ENCODE measurements at places on chromosomes 13 and 19.

- DNase-seq: no peak
These were observed 22.0 kb upstream of the BCL3 start for GRCh38 chr19:44726465-44726864.

GRCh38 chr13:93899981-93900380 lies 579.5 kb downstream of the DCT start:
- peak; percentile 19 for DNase-seq

- no peak for DNase-seq
These were observed 170.1 kb downstream of the OXGR1 start for GRCh38 chr13:96824140-96824539.

- DNase-seq: no peak
These were observed 273.4 kb downstream of the DCLK1 start for GRCh38 chr13:35857769-35858168.

GRCh38 chr13:80873589-80873988 lies 532.7 kb upstream of the SPRY2 start:
- DNase-seq: no peak

DNA sequence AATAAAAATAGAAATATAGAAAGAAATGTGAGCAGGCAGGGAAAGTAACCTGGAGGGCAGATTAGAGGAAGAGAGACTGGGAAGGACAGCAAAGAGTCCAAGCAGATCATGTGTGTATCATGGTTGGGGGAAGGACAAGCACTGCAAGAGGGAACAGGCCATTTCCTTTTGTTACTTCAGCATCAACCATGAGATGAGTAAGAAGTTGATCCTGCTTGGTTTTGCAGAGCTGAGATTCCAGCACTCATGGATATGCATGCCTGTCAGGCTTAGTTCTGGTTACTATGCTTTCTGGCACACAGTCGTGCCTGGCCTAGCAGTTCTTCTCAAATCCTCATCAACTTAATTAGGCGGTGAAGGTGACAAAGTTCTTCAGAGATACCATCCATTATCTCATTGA lies 18.1 kb downstream of the NALCN start:
- peak; percentile 79 for DNase-seq

- no peak for DNase-seq
These were observed 55.9 kb upstream of the RANBP3 start for GRCh38 chr19:6033744-6034264.

DNA sequence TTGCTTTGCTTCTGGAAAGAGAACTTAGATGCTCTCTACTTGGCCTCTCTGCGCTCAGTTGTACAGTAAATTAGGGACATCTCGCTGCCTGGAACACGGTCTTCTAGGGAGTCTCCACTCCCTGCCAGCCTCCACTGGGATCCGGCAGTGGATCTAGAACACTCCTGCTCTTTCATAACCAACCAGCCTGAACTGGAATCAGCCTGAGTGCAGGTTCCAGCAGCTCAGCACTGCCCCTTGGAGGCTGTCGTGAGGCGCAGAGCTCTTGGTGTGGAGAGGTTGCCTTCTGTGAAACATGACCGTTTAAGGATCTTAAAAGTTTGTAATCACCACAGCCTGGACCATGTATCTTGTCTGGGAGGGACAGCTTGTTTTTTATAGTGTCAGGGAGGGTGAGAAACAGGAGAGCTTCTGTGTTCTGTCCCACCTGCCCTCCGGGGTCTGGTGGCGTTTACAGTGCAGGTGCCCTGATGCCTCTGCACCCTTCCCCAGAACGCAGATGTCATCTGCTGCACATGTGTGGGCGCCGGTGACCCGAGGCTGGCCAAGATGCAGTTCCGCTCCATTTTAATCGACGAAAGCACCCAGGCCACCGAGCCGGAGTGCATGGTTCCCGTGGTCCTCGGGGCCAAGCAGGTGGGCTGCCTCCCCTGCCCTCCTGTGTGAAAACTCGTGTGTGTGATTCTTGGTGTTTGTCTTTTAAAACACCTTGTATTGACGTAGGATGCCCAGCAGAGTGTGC lies 24.8 kb downstream of the UPF1 start:
- DNase-seq: no peak

- DNase-seq: peak; percentile 44
These were observed 10.0 kb downstream of the DPF1 start for GRCh38 chr19:38213911-38214625.

- peak; percentile 65 for DNase-seq
These were observed 933 bp downstream of the TFPT start for GRCh38 chr19:54114340-54115108.

DNA sequence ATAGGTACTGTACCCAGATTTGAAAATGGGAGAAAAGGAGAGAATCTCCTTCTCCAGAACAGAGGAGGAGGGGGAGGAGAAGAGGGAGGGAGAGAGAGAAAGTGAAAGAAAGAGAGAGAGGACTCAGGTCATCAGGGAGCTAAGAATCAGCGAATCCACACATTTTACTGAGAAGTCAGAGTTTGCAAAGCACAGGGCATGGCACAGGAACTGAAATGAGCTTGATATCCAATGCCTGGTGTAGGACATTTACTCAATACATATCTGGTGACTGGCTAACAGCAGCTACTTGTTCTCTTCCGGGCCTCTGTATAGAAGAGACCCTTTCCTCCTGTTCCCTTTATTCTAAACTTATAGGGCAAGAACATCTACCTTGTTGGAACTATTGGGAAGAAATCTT lies 375.1 kb downstream of the KLF5 start:
- DNase-seq: no peak

DNA sequence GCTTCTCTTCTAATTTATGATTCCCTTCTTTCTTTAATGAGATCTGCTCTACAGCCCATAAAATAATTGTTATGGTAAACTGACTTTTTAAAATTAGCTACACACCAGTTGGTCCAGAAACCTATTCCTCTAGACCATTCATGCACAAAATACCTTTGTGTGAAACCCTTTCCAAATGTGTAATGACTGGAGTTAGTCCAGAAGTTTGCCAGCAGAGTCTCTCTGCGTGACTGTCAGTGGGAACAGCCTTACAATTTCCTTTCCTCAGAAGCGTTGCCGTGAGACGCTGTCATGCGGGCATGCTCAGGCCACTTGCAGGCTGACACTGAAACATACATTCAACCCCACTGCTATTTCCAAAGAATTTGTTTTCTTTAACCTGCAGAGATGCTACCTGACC lies 965.2 kb downstream of the PCDH9 start:
- peak; percentile 24 for DNase-seq

DNA sequence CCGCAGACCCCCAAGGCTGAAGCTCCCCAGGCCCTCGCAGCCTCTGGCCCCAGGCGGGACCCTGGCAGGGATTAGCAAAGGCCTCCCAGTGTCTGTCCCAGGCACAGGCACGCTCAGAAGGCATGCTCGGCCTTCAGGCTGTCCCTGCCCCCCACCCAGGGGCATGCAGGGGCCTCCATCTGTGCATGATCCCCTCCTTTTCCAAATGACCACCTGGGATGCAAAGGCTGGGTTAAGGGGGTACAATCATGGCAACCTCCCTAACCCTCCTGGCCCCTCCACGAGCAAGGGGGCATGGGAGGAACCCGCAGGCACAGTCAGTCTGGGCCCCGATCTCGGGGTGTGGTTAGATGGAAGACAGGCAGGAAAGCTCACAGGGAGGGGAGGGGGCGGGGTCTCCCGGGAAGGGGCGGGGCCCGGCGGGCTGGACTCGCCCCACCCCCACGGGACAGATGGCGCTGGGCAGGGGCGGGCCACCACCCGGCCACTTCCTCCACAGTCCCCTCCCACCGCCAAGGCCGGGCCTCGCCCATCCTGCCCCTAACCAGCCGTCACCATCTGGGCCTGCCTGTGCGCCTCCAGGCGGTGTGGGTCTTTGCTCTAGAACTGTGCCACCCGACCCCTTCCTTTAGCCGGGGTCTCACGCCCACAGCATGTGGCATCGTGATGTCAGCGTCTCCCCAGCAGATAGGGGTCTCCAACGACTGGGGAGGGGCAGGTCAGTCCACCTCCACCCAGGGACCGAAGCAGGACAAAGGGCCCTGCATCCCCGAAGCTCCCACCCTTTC lies 7.0 kb upstream of the REXO1 start:
- peak; percentile 97 for DNase-seq

DNA sequence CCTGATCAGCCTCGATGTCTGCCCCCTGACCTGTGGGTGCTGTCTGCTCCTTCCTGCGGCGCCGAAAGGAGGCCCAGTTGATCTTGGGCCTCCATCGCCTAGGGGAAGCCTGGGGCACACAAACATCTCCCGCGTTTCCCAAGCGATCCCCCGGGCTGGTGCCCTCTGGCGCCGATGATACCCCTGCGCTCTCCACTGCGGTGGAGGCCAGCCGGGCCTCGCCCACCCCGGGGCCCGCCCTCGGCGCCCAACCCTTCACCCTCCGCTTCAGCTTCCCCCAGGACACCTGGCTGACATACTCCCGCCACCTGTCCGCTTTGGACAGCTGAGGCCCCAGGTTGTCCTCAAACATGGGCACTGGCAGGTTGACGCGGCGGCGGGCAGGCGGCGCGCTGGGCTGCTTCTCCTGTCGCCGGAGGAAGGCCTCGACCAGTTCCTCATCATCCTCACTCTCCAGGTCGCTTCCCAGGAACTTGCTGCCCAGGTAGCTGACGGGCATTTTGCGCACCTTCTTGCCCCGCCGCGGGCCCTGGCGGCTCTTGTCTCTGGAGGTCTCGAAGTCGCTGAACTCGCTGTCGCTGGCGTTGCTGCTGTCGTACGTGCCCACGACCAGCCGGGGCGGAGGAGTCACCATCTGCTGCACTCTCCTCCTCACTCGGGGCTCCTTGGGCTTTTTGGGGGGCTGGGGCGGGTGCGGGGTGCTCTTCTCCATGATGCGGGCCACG lies 1.3 kb downstream of the CCDC8 start:
- DNase-seq: peak; percentile 47

DNA sequence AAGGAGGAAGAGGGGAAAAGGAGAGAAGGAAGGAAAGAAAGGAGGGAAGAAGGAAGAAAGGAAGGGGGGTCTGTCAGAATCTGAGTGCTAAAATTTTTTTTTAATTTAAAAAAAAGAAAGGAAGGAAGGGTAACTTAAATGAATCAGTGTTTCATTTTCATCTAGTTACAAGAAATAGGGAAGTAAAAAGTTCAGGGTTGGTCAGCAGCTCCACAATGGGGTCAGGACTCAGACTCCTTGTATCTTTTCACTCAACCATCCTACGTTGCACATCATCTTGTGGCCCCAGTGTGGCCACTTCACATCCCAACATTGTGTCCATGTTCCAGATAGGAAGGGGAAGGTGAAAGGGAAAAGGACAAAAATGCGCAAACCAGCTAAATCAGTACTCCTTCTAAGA lies 14.3 kb upstream of the FNDC3A start:
- DNase-seq: no peak

DNA sequence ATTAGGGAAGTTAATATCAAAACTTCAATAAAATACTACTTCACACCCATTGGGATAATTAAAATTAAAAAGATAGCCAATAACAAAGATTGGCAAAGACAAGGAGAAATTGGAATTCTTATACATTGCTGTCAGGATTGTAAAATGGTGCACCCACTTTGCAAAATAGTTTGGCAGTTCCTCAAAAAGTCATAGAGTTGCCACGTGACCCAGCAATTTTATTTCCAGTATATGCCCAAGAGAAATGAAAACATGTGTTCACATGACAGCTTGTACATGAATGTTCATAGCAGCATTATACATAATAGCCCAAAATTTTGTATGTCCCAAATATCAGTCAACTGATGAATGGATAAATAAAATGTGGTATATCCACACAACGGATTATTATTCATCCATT lies 3.3 kb downstream of the MBD3L1 start:
- DNase-seq: no peak

DNA sequence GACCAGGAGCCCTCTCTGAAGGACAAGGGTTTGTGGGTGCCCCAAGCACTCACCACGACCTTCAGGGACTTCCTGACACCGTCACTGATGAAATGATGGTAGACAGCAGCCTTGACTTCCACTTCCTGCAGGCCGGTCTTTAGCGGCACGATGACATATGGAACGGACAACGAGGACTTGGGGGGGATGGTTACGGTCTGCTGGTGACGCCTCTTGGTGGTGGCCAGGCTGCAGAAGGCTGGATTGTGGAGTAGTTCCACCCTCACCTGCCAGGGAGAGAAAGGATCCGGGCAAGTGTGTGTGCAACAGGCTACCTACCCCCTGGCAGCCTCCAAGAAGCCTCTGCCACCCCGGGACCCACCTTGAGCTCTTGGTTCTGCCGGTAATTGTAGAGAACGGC lies 23.2 kb downstream of the C3 start:
- DNase-seq: no peak

GRCh38 chr13:109971456-109972090 lies 185.2 kb upstream of the IRS2 start:
- peak; percentile 58 for DNase-seq

GRCh38 chr13:42544246-42544926 lies 29.6 kb upstream of the TNFSF11 start:
- DNase-seq: peak; percentile 69

DNA sequence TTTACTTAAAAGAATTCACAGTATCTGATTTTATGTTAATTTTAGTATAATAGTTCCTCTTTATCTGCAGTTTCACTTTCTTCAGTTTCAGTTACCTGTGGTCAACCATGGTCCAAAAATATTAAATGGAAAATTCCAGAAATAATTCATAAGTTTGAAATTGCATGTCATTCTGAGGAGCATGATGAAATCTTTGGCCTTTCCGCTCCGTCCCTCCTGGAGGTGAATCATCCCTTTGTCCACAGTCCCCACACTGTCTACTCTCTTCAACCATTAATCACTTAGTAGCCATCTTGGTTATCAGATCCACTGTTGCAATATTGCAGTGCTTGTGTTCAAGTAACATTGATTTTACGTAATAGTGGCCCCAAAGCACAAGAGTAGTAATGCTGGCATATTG lies 26.9 kb downstream of the SLITRK6 start:
- DNase-seq: no peak

GRCh38 chr19:49491030-49491803 lies 3.8 kb downstream of the RPL13A start:
- DNase-seq: no peak

- DNase-seq: no peak
These were observed 26.9 kb downstream of the NOTCH3 start for GRCh38 chr19:15173746-15174404.

GRCh38 chr19:2475018-2475701 lies 767 bp upstream of the GADD45B start:
- DNase-seq: peak; percentile 80

- peak; percentile 81 for DNase-seq
These were observed 28.5 kb upstream of the NPAS1 start for GRCh38 chr19:46990991-46991676.

GRCh38 chr19:16030964-16031871 lies 45.1 kb upstream of the TPM4 start:
- no peak for DNase-seq

- DNase-seq: no peak
These were observed 4.7 kb upstream of the ZNF444 start for GRCh38 chr19:56136362-56136761.

DNA sequence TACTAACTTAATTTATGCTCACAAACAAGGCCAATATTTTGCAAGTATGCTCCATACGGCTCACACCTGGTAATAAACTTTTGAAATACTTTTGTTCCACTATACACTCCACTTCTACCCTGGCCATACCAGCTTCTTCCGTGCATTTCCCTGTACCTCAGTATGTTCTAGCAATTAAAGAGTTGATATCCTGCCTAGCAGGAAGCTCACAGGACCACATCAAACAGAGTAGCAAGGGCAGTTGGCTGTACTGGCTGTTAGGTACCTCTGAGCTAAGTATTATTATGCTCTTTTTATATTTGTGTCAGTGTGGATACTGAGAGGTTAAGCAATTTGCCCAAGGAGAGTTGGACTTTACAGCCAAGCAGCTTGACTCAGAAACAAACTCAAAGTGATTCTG lies 257.7 kb downstream of the SLITRK6 start:
- DNase-seq: no peak

Measured in foreskin fibroblast (primary cell).